ENCODE measurements at places on chromosomes 6 and 20. TPM values are rescaled to one million over a fixed set of nuclear protein-coding genes. Genes with fewer than 3 reads are reported as not detected.
A peak's percentile ranks its signal among the peaks of the same experiment; 100 is the strongest.

The RHAG gene
- polyA plus RNA-seq = 0.40 TPM

GRCh38 chr6:27414996-27415395, 26.4 kb downstream of the ZNF391 start:
- no peak for DNase-seq

DNA sequence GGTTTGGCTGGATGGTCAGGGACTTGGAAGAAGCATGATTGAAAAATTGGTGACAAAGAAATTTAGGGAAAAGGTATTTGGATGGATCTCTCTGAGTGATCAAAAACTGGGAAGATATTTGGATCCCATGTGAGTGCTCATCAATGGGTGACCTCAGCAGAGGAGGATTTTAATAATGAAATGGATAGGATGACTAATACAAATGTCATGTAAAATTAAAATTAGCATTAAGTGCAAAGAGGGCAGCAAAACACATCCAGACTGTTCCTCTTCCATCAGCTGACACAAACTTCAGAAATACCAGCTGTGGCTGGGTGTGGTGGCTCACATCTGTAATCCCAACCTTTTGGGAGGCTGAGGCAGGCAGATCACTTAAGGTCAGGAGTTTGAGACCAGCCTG, 151.7 kb downstream of the THBS2 start:
- no peak for DNase-seq

DNA sequence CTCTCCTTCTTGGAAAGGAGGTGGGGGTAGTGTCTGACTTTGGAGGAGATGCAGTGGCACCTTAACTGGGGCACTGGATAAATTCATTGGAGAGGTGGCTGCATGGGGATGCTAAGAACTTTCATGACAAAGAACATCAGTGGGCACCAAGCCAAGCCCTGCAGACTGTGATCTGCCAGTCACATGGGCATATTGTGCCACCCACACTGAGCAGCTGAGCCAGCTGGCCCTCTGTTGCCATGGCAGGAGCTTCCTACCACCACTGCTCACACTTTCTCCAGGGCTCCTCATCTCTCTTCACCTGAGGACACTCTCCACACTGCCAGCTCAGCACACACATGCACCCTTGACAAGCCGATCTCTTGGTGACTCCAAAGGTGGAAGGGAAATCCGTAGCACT, 715.6 kb downstream of the QKI start:
- no peak for DNase-seq

The PRL gene
- polyA plus RNA-seq = not detected

The TNXB gene
- polyA plus RNA-seq = 183 TPM

- no peak for DNase-seq
Observed at GRCh38 chr20:23003077-23003635, 32.0 kb upstream of the SSTR4 start.

The TINAG gene
- polyA plus RNA-seq = not detected

The HLA-DRB1 gene
- 9.2 TPM for polyA plus RNA-seq

DNA sequence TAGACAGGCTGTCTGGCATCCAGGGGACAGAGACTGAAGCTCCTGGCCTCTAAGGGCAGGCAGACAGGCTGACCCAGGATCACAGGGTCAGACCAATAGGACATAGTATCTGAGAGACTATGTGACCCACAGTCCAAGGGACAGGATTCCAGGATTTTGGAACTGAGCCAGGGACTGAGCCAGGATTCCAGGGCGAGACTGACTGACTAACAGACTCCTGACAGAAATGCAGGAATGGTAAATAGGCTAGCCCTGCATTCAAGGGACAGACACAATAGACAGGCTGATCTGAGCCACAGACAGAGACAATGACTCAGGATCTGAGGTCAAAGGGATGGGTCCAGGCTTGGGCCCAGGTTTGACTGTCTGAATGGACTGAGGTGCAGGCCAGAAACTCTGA, 19.8 kb downstream of the XKR7 start:
- no peak for DNase-seq

DNA sequence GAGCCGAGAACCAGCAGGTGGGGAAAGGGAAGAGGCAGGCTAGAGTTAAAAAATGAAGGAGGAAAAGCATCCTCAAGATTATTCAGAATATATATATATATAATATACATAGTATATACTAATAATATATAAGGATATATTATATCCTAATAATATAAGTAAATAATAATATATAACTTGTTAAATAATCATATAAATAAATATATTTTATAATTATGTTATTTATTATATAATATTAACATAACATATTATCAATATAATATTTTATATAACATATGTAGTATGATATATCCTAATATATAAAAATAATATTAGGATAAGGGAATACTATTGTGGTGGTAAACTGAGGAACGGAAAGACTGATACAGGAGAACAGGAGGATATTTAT, 171.8 kb downstream of the TRIM27 start:
- DNase-seq = no peak

DNA sequence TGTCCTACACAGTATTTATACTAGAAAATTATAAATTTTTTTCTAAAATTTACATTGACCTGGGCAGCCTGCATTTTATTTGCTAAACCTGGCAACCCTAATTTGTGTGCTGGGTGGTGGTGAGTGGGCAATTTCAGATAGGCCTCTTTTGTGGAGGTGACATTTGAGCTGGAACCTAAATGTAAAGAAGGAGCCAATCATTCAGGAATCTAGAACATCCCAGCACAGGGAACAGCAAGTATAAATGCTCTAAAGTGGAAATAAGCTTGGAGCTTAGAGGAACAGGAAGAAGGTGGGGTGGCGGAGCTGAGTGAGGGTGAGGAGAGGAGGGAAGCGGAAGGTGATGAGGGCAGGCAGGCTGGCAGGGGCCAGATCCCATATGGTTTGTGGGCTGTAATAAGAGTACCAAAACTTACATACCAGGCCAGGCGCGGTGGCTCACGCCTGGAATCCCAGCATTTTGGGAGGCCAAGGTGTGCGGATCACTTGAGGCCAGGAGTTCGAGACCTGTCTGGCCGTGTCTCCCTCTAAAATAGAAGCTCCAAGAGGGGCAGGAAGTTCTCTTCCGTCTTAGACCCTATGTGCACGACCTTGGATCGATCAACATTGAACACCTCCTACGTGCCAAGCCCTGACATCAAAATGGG, 549 bp upstream of the CSE1L start:
- DNase-seq = no peak

The FLRT3 gene
- polyA plus RNA-seq = 34.2 TPM

DNA sequence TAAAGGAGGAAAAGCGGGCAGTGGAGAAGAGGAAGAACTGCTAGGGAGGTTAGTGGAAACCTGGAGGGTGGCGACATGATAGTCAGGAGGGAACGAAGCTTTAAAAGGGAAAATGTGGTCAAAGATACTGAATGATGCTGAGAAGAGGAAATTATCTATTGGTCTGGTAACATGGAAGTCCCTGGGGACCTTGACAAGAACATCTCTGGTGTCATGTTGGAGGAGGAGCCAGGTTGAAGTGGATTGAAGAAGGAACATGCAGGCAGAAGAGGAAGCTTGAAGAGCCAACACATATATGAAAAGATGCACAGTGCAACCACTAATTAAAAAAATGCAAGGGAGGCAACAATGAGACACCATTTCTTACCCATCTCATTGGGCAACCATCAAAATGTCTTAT, 251.9 kb upstream of the RNF24 start:
- DNase-seq = no peak

GRCh38 chr6:82893889-82894652, 171.6 kb downstream of the UBE3D start:
- DNase-seq = no peak

DNA sequence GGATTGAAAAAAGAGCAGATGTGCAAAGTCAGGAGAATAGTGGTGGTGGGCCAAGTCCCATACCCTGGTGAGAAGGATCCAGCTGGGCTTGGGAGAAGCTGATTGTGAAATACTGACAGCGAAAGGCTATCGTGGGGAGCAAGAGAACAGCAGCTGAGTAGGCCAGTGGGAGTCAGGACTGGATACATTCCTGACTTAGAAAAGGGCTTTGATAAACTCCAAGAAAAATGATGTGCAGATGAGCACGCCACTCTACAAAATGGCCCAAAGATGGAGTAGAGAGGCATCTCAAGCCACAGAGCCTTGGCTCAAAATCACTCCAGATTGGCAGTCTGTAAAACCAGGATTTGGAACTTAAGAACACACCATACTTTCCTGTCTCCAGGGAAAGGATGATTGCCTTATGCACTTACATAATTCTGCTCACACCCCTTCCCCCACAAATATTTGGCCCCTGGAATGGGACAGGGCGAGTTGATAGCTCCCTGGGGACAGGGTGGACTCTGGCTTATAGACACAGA, 578.7 kb downstream of the MAFB start:
- DNase-seq = no peak

DNA sequence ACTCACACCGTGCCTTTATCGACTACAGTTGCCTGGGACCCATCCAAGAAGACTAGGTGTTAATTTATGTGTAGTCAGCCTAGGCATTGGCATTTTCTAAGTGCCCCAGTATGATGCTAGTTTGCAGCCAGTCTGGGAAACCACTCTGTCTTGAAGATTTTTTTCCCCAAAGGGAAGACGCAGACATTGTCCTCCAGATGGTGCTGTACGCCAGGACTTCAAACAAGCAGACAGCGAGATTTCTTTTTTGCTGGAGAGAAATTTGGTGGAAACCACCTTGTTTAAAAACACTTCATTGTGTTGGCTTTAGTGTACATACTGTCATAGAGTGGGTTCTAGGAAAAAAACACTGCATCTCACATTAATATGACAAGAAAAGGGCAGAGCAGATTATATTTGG, 30.0 kb downstream of the ALDH5A1 start:
- DNase-seq = peak; percentile 20

GRCh38 chr6:106324726-106325335, 729 bp downstream of the ATG5 start:
- DNase-seq = peak; percentile 1

DNA sequence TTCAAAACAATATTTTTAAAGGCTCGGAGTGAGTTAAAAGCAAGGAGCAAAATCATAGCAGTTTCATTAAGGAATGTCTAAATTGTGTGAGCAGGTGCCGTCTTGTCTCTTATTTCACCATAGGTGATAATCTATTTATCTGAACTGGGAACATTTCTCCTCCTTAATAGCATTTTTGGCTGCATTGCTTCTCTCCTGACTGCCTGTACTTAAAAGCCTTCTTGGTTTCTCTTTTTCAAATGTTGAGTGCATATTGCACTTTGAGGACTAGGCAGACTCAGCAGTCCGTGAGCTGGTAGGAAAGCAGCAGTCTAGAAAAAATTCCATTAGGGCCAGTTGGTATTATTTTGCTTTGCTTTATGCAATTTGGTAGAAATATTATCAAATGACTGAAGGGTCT, 645.9 kb downstream of the GRIK2 start:
- no peak for DNase-seq

The CNKSR3 gene
- 16.4 TPM for polyA plus RNA-seq

- no peak for DNase-seq
Observed at GRCh38 chr20:38874460-38875174, 51.6 kb upstream of the FAM83D start.

- no peak for DNase-seq
Observed at GRCh38 chr20:24653306-24653705, 183.9 kb downstream of the SYNDIG1 start.

The ABHD16B gene
- not detected for polyA plus RNA-seq

The MUC22 gene
- polyA plus RNA-seq = not detected

The RRAGD gene
- 159 TPM for polyA plus RNA-seq

DNA sequence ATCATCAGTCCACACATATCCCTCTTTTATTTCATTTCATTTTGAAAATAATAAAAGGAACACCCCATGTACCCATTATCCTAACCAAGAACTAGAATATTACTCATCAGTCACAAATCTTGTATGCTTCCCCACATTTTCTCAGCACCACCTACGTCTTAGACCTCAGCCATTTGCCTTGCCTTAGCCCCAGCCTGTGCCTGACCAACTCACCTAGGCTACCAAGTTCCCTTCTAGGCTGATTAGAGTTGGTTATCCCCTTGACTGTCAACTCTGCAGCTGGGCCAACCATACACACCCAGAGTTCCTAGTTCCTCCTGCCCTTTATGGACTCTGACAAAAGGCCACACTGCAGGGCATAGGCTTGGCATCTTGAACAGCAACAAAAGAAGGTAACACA, 33.4 kb upstream of the IPCEF1 start:
- no peak for DNase-seq

DNA sequence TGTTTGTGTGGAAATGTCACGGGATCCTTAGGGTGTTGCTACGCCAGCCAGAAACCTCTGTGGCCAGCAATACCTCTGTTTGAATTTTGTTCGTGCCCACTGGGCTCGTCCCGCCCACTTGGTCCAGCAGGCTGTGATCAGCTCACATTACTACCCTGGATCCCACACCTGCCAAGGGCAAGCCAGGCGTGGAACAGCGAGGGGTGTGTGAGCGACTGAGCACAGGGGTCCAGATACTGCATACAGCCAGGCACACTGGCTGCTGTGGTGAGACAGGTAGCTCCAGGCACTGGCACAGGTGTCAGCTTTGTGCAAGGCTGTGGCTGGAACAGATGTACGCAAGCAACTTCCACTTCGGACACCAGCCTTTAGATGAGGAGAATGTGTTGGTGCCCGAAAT, 718.9 kb downstream of the EPHA7 start:
- DNase-seq = no peak

DNA sequence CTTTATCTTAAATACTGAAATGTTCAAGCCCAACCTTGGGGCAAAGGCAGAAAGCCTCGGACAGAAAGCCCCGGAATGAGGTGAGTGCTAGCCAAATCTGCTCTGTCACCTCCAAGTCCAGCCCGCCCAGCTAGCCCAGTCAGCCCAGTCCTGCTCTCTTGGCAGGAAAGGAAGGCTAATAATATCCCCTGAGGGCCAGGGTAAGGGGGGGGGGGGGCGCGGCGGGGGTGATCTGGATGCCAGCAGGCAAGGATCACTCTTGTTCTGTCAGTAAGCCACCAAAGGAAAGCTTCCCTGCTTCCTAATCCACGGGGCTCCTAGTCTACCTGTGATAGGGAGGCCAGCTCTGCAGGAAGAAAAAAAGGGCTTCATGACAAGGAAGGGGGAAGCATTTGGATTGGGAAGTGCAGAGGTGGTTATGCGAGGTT, 1.1 kb downstream of the NDRG3 start:
- DNase-seq = no peak

DNA sequence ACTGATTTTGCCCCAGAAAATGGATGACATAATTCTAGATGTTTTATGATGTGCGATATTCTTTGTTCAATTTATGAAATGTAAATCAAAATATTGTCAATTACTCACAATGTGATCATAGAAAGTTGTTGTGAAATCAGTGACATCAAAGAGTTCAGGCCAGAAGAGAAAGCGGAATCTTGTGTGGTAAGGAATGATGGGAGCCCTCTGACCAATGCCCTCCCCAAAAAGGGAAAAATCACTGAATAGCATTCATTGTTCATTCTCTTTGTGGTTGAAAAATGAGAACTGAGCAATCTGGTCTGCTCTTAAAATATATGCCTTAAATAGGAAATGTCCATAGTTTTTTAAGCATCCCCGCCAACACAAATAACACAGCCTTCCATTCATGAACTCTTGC, 247.1 kb upstream of the GRIK2 start:
- no peak for DNase-seq
